NCI-H2171 (cell line): ENCODE measurements at places on chromosomes 12 and 14.
A peak's percentile ranks its signal among the peaks of the same experiment; 100 is the strongest.

DNA sequence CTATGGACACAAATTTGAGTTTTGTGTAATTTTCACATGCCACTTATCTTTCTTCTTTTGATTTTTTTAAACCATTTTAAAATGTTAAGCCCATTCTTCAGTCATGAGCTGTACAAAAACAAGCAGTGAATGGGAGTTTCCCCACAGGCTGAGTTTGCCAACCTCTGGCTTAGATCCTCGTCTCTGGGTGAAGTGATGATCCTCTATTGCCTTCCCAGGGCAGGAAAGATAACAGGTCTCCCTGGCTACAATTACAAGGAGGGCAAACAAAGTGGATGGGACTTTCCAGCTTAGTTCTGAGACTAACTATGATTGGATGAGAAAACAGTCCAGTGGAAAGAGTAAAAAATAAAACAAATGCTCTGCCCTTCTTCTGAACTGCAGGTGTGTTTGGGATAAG is 203.7 kb downstream of the SPTSSA start:
- no peak for DNase-seq

GRCh38 chr12:87051621-87052020 is 795.4 kb upstream of the MGAT4C start:
- no peak for DNase-seq

GRCh38 chr12:92466391-92467305 is 236.1 kb upstream of the PLEKHG7 start:
- peak; percentile 14 for DNase-seq

DNA sequence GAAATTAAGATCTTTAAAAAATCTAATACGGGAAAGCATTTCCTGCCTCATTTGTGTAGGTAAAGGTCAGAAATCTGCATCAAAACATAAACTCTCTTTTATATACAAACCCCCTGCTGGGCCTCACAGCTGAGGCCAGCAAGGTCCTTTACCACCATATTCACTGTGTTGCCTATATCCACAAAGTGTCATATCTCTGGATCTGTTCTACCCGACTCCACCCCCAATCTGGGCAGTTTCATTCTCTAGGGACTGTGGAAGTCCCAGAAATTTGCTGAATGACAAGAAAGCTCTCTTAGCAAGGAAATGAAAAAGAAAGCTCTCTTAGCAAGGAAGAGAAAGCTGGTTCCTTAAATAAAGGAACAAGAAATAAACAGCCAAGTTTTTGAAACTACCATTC is 301.7 kb downstream of the KCNH5 start:
- DNase-seq: peak; percentile 36

DNA sequence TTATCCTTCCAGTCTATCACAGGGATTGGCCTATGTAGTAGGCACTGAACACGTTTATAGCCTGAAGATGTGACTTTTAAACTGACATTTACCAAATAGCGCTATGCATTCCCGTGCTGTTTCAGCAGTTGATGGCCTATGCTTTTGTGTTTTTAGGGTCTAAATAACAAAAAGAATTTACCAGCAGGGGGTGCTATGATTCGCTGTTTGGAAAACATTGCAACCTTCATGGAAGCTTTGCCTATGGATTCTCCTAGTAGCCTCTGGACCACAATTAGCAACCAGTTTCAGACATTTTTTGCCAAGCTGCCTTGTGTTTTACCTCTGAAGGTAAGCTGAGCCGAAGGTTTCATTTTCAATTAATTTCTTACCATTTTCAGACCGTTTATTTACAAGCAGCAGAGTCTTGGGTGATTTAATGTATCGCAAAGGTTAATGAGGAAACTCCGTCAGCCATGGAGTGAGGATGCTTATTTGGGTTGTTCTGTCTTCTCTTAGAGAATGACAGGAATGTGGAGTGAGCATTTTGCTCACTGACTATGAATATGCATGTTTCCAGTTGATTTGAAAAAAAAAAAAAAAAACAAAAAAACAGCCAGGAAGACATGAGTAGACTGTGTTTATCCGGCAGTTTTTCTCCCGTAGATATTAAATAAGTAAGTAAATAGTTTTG is 133.1 kb downstream of the PRIMA1 start:
- peak; percentile 58 for DNase-seq

- peak; percentile 34 for DNase-seq
These were observed 8.2 kb upstream of the GOLGA3 start for GRCh38 chr12:132836795-132837331.

DNA sequence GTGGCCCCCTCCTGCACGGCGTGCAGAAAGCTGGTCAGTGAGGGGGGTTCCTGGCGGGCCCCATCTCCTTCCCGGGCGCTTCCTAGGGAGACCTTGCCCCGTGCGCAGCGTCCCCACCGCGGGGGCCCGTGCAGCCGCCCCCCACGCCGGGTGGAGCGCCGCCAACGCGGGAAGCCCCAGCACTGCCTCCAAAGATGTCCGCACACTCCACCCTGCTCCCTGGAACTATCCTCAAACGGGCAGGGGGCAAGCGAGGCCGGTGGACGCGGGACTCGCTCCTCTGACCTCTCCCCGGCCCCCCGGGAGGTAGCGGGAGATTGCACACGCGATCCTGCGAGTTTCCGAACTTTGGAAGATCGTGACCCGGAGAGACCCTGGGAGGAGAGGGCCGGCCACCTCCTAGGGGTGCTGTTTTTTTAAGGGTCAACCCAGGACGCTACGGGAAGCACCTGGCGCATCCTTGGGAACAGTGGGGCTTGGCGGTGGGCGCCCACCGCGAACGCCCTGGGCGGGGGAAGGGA is 1.5 kb upstream of the FZD10 start:
- no peak for DNase-seq

DNA sequence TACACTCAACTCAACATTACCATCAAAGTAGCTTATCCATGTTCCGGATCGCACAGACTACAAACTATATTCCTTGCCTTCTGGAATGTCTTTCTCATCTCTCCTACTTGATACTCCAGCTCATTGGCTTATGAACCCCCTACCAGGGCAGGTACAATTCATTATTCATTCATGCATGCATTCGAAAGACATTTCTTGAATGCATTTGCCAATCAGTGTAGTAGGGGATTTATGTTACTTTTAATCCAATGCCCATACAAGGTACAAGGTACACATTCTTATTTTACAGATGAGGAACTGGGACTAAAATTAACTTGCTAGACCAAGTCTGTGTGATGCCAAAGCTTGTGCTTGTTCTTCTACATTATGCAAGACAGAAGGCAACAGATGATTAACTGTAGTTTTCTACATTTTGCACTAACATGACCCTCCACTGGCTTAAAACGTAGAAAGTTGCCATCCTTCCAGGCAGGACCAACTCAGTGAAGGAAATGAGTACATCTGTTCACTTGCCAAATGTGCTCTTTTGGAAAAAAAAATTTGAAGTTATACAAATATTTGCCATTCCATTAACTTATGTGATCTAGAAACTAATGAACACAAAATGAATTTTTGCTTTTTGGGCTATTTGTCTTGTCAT is 53.8 kb upstream of the KCNJ8 start:
- no peak for DNase-seq

DNA sequence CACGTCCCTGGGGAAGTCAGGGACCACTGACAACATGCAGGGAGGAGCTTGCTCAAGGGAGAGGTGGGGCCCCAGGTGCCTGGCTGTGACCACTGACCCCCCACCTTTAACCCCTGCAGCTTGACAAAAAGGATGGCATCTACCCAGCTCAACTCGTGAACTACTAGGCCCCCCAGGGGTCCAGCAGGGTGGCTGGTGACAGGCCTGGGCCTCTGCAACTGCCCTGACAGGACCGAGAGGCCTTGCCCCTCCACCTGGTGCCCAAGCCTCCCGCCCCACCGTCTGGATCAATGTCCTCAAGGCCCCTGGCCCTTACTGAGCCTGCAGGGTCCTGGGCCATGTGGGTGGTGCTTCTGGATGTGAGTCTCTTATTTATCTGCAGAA is 26.3 kb downstream of the HIP1R start:
- no peak for DNase-seq
